ENCODE measurements at places on chromosomes 5 and 9.

DNA sequence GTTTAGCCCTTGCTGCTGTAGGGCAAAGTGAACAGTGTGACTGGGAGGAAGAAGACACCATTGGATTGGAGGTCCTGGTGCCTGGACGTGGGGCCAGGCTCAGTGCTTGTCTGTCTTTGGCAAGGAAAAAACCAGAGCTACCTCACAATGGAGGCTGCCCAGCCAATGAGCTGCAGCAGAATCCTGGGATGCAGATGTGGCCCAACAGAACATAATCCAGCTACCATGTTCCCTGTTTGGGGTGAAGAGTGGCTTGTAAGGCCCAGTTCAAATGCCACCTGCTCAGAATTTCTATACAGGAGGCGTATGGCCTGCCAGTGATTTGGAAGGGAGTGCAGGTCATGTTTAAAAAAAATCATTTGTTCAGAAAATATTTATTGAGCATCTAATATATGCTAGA lies at the start of gene SLC36A3:
Gene SLC36A3 (minus strand): TSS at position 101 of the 400 bp plus-strand sequence. CDS start 412 bp downstream, outside the sequence.
- DNase-seq, result no peak

GRCh38 chr9:133347515-133347984 lies 381 bp downstream of the MED22 start:
- no peak for DNase-seq

GRCh38 chr9:83322438-83322837 lies 215.8 kb downstream of the FRMD3 start:
- DNase-seq, result peak; percentile 13

DNA sequence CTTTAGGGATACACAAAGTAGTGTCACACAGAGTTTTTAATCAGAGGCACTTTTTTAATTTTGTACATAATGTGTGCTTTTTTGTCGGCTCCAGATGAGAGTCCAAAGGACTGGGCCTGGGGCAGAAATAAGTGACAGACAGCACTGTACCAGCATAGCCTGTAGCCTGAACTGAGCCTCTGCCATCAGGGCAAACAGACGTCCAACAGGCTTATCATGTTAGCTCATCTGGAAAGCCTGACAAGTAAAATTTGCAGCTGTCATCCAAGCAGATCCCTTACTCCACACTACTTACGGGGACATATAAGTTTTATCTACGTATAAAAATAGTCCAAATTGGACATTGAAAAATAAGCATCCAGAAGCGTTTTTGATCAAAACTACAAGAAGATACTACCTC lies 233.1 kb upstream of the GAS1 start:
- DNase-seq, result no peak

DNA sequence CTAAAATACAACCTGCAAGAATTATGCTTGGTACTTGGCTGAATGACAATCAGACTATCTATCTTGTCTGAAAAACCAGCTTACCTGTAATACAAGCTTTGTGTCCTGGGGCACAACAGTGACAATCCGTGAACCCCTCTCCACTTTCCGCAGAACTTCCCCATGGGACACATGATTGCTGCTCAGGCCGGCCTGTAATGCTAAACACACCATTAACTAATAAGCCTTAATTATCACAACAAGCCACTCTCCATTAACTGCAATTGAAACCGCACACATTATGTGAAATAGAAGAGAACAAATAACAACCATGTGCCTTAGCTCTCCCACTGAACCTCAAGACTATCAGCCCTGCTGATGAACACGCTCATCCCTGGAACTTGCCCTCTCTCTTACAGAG lies 33.7 kb downstream of the ELP1 start:
- no peak for DNase-seq

DNA sequence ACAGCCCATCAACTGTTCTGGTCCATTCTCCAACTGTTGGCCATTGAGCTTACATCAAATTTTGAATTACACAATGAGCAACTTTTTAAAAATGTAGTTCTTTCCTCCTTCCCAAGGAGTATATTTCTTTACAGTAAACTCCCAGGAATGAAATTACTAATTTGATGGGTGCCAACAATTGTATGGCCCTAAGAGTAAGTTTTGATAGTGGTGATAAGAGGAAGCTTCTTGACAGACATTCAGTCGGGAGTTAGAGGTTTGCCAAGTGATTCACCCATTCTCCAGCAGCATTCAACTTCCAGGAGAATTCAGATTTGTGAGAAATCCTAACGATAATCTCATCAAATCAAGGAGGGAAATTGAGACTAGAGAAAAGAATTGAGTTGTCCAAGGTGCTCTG lies 579.9 kb downstream of the ACTL7B start:
- no peak for DNase-seq

GRCh38 chr5:3456121-3456681 lies 139.4 kb upstream of the IRX1 start:
- DNase-seq, result no peak

DNA sequence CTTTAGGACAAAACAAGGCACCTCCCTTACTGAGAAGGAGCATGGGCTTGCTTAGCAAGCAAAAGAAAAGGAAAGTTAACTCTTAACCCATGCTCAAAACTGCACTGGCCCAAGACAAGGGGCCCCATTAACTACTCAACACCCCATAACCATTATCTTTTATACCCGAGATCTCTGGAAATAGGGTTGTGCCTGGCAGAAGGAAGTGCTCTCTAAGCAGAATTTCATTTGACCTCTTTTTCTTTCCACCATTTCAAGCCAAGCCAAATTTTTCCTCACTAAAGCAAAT lies 167.2 kb downstream of the RASEF start:
- no peak for DNase-seq

- DNase-seq, result peak; percentile 71
Observed at GRCh38 chr5:116454417-116454927, 120.2 kb downstream of the SEMA6A start.

All from AG09309 (cell line).